ENCODE measurements at places on chromosomes 2 and 18. TPM values are rescaled to one million over a fixed set of nuclear protein-coding genes. Genes with fewer than 3 reads are reported as not detected.

OTX1 gene
- total RNA-seq, result 1.8 TPM

NEURL3 gene
- 0.87 TPM for total RNA-seq

MAP2 gene
- 0.86 TPM for total RNA-seq

CCDC148 gene
- 1.1 TPM for total RNA-seq

EVX2 gene
- not detected for total RNA-seq

MROH2A gene
- total RNA-seq, result 0.12 TPM

GALNT3 gene
- not detected for total RNA-seq

HPCAL1 gene
- total RNA-seq, result 223 TPM

UGT1A7 gene
- 5.1 TPM for total RNA-seq

STRADB gene
- total RNA-seq, result 26.1 TPM

DNMT3A gene
- 9.7 TPM for total RNA-seq

GPR45 gene
- total RNA-seq, result not detected

MAPK4 gene
- total RNA-seq, result 0.20 TPM

GATA6 gene
- 1.7 TPM for total RNA-seq

RAB31 gene
- 18.1 TPM for total RNA-seq

MEIS1 gene
- 1.8 TPM for total RNA-seq

FER1L5 gene
- not detected for total RNA-seq

DCC gene
- total RNA-seq, result not detected

KRTCAP3 gene
- 0.39 TPM for total RNA-seq

ANKZF1 gene
- total RNA-seq, result 16.2 TPM

ASIC4 gene
- total RNA-seq, result 0.14 TPM

ALK gene
- total RNA-seq, result not detected

NFATC1 gene
- total RNA-seq, result 6.2 TPM

GAL3ST2 gene
- 0.13 TPM for total RNA-seq

Data from A549 treated with GW870086 at 1 μM for 4 hours (cell line).